RPMI8226 (cell line): ENCODE measurements at places on chromosomes 7 and 10.

DNA sequence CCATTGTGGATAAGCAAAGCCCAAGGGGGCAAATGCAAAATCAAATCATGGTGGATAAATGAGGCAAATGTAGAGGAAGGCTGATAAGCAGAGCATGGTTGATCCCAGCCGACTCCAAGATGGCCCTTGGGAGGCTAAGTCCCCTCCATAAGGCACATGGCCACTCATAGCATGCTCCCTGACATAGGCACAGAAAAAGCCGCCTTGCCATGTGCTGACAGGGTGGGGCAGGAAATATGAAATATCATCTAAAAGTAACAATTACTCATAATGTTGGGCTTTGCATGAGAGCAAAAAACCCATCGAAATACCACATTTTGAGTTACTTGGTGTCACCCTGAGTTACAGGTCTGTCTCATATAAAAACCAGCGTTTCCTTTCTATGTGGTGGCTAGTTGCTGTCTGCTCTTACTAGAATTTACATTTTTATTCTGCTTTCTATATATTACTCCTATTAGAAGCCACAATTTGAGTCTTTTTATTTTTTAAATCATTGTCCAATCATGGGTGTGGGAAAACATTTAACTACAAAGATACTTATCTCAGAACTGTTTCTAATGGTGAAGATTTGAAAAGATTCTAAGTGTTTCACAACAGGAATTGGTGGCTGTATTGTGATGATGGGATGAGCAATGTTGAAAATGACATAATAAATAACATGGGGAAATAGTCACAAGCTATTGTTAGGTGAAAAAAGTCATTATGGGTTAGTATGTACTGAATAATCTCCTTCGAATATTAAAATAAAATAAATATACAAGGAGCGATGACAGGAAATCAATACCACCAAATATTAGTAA is 102.7 kb downstream of the CUBN start:
- DNase-seq: no peak

DNA sequence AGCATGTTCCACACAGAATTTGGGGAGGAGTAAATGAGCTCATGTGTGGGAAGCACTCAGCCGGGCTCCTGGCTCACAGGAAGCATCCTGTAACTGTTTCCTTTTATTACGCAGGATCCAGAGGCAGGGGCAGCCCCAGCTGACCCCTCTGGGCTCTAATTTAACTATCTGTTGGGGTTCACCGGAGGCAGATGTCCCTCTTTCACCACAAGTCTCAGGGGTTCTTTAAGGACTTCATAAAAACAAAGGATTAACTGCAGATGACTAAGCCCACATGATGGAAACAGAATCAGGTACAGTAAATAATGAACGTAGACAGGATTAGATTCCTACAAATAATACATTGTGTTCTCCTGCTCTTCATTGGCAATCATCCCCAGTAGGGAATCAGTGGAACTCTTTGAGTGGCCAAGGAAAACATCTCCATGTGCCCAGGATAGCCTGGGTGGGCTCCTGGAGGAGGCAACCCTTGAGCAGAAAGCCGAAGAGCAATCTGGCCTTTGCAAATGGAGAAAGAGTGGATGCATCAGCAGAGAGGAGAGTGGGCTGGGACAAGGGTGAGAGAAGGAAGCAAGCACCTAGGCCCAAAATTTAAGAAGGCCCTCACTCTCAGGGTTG is 24.6 kb downstream of the TBXAS1 start:
- DNase-seq: no peak

- DNase-seq: no peak
Measured at GRCh38 chr7:128389618-128390329, 20.0 kb downstream of the IMPDH1 start.

- DNase-seq: no peak
Measured at GRCh38 chr10:5461914-5462840, 37.2 kb downstream of the CALML5 start.

- no peak for DNase-seq
Measured at GRCh38 chr10:475709-476454, 213.6 kb downstream of the DIP2C start.
